ENCODE measurements at places on chromosomes 7 and 10.

- DNase-seq, result no peak
These were observed 31.9 kb downstream of the LCOR start for GRCh38 chr10:96863922-96864543.

DNA sequence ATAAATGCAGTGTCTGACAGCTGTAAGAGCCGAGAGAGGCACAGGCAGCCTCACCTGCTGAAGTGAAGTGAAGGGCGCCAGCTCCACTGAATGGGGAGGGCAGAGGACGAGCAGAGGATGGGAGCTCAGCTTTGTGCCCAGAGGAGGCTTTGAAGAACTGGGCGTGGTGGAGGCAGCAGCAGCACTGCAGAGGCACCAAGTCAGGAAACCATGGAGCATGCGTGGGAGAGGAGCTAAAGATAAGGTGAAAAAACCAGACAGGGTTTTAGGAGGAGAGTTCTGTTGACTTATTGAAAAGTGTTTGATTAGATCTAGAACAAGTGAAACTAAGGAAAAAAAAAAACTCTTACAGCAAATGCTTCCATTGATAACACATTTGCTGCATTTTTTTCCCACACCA, 216.4 kb downstream of the CXCL12 start:
- no peak for DNase-seq

DNA sequence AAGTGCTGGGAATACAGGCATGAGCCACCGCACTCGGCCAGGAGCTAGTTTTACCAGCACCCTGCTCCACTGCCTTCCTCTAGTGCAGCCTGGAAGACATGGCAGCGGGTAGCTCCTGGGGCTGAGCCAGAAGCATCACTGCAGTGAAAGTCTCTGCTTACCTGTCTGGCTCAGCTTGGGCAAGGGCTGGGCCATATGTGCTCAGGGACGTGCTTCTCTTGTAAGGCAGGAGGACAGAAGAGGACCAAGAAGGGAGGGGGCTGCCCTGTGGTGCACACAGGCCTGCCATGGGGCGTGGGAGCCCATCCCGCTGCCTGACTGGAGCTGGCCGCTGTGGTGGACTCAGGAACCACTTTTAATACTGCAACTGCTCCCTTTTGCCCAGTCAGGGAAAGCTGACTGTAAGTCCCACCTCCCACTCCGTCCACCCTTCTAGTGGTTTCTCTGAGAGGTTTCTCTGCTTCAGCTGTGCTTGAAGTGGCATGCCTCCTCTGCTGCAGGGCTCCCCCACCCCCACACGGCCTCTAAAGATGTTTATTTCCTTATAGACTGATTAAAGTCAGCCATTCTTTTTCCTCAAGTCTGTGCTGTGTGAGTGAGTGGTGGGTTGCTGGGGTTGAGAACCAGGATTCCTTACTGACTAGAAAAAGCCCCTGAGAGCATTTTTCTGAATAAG, 25.3 kb upstream of the C10orf95 start:
- no peak for DNase-seq

DNA sequence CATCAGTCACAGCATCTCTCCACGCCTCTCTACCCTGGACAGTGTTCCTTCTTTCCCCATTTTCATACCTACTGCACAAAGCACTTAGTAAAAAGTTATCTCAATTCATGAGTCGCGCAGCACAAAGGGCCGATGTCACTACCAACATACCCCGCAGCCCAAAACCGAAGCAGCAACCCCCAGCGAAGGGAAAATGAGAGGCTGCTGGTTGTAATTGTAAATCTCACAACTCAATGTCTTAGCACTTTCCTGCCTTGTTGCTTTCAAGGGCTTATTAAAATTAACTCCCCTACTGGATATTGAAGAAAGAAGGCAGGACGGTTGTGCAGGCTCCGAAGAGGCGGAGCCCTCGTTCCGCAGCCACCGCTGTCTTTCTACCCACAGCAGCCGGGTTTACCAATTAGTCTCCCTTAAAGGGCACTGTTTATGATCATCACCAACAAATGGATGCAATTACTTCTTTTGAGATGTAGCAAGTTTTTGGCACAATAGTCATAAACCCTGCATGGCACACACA, 6.5 kb downstream of the DIP2C start:
- DNase-seq, result no peak

DNA sequence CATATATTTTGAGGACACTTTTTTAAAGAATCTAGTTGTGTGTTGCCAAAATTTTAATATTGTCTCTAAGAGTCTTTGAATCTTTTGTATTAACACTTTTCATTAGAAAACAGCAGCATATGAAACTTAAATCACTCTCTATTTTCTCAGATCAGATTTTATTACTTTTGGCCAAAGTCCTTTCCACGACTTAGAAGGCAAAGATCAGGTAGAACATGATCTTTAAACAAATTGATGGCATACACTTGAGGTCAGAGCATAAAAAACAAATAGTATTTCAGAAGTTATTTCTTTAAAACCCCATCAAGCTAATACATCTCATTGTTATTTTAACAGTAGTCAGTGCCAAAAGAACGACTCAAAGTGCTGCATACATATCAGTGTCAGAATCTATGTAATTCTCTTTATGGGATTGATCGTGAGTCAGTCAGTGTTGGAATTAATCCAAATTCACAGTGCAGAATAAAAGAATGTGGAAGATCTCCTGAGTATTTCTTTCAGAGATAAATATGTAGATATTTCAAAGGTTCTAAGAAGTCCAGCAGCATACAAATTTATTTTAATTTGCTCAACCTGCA, 9.6 kb upstream of the AGMO start:
- DNase-seq, result no peak

DNA sequence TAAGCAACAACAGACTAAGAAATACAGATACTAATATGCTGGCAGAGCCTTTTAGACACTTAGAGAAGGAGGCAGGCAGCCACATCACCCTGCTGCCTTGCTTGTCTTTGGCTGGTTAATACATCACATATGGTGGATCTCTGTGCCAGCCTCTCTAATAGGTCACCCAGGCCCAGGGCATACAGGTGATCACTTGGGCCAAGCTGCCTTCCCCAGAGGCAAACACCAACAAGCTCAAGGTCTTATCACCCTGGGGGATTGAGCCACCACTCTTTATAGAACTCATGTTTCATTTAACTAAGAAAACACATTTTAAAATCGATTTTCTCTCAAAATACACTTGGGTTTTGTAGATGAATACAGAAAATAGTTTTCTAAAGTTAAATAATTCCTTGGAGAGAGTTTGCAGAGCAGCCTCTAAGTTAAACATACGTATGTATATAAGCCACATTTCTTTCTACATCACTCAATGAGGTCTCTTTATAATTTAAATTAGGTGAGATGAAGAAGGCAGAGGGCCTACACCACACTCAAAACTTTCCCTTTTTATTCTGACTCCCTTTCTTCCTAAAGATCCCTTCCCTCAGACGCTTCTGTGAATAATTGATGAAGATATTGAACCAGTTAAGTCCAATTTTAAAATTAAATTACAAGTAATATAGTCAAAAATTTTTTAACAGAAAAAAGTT, 556.8 kb upstream of the GHITM start:
- DNase-seq, result no peak

DNA sequence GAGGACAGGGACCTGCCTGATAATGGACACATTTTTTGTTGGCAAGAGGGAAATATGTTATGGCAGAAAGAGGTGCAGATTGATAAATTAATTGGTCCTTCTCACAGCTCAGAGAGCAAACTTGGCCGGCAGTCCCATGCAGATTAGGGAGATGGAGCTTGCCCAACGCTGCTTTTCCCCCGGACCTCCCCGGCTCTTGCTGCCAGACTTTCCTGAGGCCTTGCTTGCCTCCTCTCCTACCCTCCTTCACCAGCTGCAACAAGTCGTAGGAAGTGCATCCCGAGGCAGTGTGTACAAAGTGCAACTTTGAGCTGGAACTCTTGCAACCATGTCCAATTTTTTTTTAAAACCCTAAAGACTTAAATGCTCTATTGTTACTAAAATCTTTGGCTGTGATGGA, 215.5 kb downstream of the LRMDA start:
- DNase-seq, result no peak

DNA sequence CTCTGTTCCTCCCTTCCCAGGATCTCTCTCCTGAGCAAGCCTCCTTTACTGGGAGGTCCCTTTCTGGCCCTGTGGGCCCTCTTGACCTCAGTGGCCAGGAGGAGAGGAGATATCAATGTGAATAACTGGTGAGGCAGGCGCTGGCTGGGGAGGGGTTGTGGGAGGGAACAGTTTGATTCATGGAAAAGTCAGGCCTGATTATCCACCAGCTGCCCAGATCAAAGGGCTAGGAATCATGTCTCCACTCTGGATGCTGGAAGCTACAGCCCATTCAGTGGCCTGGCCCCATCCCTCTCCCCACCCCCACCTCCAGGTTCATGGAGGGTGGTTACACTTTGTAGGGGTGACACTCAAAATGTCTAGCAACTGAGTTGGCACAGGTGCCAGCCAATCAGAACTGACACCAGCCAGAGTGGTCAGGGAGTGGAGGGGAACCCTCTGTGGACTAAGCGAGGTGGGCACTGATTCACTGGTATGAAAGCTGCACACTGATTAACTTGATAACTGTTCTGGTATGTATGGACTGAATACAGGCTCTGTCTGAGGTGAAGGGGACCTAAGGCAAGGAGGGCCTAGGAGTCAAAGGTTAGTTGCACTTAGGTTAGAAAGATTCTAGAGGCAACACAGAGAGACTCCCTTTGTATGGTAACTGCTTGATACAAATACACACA, 4.8 kb downstream of the PRRT4 start:
- DNase-seq, result no peak

DNA sequence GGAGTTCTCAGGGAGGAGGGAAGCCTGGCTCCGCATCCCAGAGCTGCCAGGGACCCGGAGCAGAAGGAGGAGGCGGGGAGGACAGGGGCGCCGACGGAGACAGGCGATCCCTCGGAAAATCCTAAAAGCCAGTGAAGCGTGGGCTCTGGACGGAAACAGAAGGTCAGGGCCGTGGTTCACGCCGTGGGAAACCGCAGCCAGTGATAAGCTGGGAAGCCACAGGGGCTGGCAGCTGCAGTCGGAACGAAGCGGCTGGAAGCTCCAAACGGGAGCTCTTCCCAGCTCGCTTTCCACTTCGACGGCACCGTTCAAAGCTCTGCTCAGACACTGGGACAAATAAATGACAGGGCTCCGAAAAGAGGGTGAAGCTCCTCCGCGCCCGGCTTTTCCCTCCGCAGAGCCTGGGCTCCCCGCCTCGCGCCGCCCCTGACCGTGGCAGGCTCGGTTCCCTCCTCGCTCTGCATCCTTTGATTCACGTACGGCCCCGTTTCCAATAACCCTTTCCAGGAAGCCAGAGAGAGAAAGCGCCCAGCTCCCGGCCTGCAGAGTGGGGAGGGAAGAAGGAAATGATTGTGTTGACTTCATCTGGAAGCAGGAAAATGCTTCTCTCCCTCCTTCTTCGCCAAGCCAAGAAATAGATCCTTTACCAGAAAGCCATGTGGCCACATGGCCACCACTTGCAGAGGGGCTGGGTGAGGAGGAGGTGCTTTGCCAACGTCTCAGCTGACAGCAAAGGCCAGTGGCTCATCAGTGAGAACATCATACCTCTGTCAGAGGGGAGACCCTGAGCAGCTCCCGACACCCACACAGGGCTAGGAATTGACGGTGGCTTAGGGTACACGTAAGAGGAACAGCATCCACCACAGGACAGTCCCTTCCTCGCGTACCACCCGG, 57.4 kb downstream of the ADRB1 start:
- no peak for DNase-seq

GRCh38 chr10:56991591-56992069, 630.6 kb upstream of the ZWINT start:
- no peak for DNase-seq

DNA sequence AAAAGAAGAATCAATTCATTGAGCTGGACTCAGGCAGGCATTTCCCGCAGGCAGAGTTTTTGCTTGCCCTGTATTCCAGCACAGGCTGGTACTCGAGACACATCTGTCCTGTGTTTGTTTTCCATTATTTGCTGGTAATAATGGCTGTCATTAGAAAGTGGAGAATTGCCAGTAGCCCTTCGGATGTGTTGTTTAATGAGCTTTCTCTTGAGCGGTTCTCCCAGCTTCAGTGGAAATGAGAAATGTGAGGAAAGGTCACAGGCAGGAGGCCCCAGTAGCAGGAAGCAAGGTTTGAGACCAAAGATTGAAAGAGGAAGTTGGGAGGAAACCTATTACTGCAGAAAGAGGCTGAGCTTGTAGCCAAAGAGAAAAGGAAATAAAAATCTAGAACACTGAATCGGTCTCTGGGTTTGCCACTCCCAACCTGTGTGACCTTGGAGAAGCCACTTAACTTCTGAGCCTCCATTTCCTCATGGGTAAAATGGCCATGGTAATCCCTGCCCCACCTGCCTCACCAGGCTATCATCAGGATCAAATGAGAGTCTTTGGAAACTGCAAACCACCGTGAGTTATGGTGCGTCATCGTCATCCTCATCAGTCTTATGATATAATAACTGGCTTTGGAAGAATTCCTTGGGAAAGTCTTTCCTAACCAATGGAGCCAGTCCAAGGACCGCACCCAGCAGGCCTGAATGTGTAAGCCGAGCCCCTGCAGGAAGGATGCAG, 67.7 kb downstream of the TACR2 start:
- no peak for DNase-seq

- no peak for DNase-seq
These were observed 36.6 kb downstream of the MAPK8 start for GRCh38 chr10:48343106-48343505.

DNA sequence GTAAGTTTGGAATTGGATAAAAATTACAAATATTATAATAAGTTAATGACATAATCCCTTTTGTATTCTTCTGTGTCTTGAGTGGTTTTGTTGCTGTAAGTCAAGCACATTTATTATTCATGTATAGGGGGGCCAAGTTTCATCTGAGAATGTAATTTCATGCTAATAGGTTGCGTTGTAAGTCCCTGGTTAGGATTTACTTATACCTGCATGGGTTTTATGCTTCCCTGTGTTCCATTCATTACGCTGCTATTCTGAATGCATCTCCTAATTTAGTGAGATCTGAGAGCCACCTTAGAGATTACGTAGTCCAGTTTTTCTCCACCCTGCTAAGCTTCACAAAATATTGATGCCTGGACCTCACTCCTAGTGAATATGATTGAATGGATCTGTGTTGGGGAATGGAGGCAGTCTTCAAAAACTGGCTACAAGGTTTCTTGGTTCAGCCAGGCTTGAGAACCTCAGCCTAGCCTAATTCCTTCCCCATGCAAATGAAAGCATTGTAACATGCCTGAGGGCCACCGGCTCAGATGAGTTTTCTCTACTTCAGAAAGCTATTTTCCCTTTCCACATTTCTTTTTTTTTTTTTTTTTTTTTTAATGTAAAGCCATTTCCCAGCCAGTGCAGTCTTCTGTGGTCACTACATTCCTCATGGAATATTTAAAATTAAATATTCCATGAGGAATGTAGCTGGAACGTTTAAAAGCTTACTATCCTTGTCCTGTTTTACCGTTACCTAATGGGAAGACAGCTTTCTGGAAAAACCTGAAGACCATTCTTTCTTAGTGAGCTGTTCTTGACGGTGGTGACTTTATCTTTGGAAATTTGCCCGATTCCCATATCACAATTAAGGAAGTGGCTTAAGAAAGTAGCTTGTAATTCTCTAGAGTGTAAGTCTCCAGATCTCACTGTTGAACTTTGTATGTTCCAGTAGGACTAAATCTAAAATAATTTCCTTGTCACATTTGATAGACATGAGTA, 16.0 kb downstream of the PAPSS2 start:
- no peak for DNase-seq

- no peak for DNase-seq
These were observed 11.3 kb upstream of the LCOR start for GRCh38 chr10:96820765-96821164.
